ENCODE measurements at places on chromosomes 6 and 20. TPM values are rescaled to one million over a fixed set of nuclear protein-coding genes. Genes with fewer than 3 reads are reported as not detected.

The PRSS35 gene
- 0.05 TPM for total RNA-seq

The HSPA1L gene
- 1.8 TPM for total RNA-seq

The STAU1 gene
- 69.8 TPM for total RNA-seq

The TNNC2 gene
- total RNA-seq: not detected

The CASS4 gene
- total RNA-seq: not detected

The ULBP3 gene
- total RNA-seq: 3.7 TPM

The GCM1 gene
- total RNA-seq: 0.03 TPM

The MCCD1 gene
- total RNA-seq: not detected

The SEMG2 gene
- total RNA-seq: not detected

The SPTLC3 gene
- 0.07 TPM for total RNA-seq

The CRNKL1 gene
- 23.4 TPM for total RNA-seq
